ENCODE measurements at places on chromosomes 2 and 18.

GRCh38 chr2:130287656-130288026 is 55.1 kb upstream of the IMP4 start:
- DNase-seq: no peak

DNA sequence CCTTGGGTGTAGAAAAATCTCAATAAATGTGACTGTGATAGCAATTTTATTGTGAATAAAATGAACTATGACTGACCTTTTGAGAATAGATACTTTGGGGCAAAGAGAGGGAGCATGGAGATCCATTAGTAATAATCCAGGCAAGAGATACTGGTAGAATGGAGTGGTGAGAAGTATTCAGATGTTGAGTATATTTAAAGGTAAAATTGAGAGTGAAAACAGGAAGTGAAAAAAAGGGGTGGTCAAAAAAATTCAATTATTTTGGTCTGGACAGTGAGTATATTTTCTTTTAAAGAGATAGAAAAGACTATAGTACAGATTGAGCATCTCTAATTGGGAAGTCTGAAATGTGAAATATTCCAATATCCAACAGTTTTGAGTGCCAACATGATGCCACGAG is 1515.6 kb upstream of the NXPH2 start:
- DNase-seq: no peak

DNA sequence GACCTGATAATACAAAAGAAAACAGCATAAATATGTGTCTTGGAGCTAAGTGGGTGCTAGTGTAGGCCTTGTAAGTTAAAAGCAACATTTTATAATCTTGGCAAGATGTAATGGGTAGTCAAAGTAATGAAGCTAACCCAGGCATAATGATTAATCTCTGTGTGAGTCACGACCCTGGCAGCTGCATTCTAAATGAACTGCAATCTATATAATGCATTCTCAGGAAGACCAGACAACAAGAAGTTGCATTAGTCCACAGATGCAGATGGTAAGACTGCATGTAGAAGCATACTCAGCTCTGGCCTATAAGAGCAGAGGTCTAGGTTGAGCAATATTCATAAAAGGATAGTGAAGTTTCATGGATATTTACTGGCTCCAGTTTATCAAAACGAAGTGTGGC is 85.6 kb upstream of the ETAA1 start:
- no peak for DNase-seq

GRCh38 chr2:169108099-169108884 is 38.9 kb downstream of the DHRS9 start:
- no peak for DNase-seq

GRCh38 chr2:14422426-14422825 is 210.1 kb upstream of the LRATD1 start:
- no peak for DNase-seq

DNA sequence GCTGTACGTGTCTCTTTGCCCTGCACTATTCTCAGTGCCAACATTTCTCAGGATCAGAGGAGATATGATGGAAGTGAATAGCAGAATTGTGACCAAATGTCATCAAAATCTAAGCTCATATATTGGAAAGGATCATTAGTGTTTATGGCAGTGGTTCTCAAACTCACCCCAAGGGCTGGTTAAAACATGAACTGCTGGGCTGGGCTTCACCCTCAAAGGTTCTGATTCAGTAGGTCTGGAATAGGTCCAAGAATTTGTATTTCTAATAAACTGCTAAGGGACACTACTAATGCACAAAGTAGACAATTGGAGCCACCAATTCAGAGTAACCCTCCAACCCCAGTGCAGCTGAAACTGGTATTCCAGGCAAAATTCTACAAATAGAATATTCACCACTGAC is 317.9 kb upstream of the UBE2E3 start:
- DNase-seq: no peak

GRCh38 chr2:98601532-98602132 is 6.7 kb downstream of the COA5 start:
- no peak for DNase-seq

- DNase-seq: no peak
Observed at GRCh38 chr18:62479574-62479973, 43.3 kb upstream of the ZCCHC2 start.

- DNase-seq: peak; percentile 7
Observed at GRCh38 chr2:211347328-211347727, 790.9 kb downstream of the CPS1 start.

DNA sequence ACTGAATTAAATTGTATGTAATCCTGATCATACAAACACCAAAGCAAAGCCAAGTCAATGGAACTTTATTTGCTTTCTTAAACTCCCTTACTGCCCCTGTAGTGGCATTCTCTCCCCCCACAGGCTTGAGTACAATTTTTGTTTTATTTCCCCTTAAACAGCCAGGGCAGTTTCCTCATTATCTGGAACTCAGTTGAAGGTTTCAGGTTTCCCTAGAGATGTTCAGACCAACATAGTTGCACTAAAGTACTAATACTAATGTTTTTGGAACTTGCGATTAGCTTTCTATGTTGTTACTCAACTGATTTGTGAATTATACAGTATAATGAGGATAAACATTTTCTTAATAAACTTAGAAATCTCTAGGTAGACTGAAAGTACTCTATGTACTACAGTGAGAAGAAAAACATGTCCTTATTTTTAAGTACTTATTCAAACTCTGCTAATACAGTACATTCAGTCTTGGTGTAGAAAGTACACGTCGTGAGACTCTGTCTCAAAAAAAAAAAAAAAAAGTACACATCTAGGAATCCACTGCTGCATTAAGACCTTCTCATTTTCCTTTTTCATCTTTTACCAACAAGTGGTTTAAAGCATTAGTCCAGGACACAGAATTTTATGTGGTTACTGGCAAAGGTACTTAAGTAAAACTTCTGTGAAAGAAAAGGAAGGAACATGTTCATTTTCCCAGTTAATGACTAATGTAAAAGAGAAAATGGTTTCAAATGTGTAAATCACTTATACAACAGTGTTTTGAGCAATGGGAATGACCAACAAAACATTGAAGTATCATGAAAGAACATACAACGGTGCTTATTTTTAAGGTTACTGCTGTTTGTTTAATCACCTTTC is 209.5 kb upstream of the SMAD7 start:
- DNase-seq: no peak

GRCh38 chr2:190693533-190694232 is 44.8 kb downstream of the NAB1 start:
- no peak for DNase-seq

GRCh38 chr2:7201851-7202250 is 284.6 kb downstream of the RNF144A start:
- no peak for DNase-seq

DNA sequence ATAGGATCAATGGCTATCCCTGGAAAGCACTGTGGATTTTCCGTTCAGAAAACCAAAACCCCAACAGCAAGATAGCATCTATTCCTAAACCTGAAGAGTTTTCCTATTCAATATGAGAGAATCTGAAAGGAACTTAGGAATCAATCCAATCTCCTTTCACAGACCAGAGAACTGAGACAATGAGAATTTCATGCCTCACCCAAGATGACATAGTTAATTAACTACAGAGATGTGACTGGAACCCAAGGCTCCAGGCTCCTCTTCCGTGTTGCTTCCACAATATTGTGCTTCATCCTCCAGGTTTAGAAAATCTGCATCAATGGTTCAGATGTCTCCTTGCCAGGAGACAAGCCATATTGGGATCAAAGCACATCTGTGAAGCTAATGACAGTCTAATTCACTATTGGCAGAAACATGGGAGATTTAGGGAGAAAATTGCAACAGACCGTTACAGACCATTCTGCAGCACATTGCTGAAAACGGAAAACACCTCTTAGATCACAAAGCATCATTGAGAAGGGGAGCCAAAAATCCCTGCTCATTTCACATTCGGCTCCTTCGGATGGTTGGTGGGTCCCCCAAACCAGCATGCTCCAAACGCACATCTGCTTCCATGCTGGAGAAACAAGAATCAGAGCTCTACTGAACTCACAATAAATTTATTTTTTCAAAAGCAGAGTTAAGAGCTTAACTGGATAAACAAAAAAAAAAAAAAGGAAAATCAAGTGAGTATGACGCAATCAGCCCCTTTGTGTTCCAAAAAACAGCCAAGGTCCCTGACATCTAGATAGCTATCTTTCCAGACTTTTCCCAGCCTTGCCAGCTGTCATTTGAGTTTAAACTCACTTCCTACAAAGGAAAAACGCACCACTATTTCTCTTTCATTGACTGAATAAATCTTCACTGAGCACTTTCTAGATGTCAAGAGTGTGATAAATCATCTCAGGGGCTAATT is 290.3 kb downstream of the C1D start:
- no peak for DNase-seq

- no peak for DNase-seq
Observed at GRCh38 chr2:59572227-59572626, 981.2 kb downstream of the BCL11A start.

GRCh38 chr18:69216321-69216720 is 184.4 kb upstream of the DOK6 start:
- DNase-seq: no peak

- DNase-seq: peak; percentile 4
Observed at GRCh38 chr18:4405965-4406364, 49.1 kb downstream of the DLGAP1 start.

GRCh38 chr2:173876833-173877413 is 88.2 kb downstream of the SP3 start:
- DNase-seq: no peak

GRCh38 chr18:54995421-54996143 is 36.3 kb upstream of the CCDC68 start:
- no peak for DNase-seq
